EL (cell line): ENCODE measurements at places on chromosomes 12 and 14.

DNA sequence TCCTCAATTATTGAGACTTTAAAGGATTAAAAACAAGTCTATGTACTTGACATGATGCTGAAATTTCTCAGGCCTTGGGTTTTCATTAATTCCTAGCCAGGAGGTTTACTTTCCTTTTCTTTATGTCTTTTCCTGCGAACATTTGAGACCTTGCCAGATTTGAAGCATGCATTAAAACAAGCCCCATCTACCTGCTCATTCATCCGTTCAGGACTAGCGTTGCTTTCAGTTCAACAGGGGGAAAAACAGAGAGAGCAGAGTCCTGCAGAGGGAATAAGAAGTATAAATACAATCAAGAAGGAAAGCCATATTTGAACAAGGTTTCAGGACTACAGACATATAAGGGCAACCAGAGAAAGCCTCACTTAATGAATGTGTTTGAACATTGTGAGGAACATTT, 542.4 kb downstream of the DIO2 start:
- DNase-seq, result no peak

DNA sequence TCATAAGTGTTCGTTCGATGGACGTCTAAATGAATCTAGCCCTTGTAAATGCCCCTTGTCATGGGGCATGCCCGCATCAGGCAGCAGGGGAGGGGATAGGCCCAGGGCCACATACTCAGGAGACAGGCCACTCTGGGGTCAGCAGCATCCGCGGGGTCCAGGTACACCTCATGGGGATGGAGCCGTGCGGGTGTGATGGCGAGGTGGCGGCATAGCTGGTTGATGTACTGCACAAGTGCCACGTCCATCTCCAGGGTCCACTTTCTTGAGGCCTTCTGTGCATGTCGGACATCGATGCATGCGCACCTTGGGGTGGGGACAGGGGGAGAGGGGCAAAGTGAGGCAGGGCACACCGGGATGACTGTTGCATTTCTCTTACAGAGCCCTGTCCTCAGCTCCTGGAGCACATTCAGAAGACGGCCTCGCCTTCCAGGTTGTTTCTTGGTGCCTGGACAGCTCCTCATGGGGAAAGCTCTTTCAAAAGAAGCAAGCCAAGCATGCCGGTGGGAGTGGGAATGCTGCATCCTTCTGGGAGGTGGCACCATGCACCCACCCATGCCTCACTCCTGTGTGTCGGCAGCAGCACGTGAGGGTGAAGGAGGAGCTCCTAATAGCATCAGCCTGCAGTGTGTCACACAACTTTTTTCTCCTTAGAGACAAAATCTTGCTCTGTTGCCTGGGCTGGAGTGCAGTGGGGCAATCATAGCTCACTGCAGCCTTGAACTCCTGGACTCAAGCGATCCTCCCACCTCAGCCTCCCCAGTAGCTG, 47.4 kb downstream of the TRAFD1 start:
- DNase-seq, result no peak

DNA sequence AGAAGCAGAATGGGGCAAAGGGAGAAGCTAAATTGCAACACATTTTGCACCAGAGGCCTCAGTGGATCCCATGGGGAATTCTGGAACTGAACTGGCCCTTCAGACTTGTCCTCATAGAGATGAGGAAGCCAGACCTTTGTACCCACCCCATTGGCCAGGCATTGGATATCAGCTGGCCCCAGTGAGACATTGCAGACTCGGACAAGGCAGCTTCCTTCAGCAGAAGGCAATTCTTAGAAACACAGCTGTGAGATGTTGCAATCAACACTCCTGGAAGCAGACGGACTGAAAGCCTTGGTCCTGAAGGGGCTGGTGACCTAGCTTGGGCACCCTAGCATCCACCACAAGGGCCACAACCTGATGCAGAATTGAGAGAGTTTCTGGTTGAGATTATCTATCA, 218.1 kb downstream of the MSRB3 start:
- no peak for DNase-seq

DNA sequence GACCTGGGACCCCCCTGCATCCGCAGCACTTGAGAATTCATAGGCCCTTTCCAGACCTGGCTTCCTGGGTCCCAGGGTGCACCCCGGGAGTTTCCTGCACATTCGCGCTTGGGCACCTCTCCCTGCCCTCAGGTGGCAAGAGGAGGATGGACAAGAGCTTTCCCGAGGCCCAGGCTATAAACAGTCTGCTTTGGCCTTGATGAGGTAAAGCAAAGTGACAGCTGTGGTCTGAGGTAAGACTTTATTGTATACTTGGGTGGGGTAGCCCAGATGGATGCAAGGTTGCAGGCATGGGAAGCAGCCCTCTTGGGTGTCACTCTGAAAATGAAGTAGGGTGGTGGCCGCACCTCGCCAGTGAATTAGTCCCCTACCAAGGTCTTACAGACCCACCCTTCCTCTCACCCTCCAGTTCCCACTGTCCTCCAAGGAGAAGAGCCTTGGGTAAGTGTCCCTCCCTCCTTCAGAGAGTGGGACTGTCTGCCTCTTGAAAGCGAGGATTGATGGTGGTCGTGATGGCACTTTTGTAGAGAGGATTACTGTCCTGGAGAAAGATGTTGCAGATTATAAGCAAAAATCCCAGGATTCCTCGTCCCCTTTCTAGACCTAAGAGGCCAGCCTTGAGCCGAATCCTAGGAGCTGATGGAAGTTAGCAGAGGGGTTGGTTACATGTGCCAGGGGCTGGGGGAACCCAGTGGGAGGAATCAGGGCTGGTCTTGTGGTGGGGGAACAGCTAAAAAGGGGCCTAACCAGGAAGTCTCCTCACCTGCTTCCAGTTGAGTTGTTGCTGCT, 10.6 kb upstream of the CSAD start:
- no peak for DNase-seq
